NCI-H187 (cell line): ENCODE measurements at places on chromosomes 5 and 9.

DNA sequence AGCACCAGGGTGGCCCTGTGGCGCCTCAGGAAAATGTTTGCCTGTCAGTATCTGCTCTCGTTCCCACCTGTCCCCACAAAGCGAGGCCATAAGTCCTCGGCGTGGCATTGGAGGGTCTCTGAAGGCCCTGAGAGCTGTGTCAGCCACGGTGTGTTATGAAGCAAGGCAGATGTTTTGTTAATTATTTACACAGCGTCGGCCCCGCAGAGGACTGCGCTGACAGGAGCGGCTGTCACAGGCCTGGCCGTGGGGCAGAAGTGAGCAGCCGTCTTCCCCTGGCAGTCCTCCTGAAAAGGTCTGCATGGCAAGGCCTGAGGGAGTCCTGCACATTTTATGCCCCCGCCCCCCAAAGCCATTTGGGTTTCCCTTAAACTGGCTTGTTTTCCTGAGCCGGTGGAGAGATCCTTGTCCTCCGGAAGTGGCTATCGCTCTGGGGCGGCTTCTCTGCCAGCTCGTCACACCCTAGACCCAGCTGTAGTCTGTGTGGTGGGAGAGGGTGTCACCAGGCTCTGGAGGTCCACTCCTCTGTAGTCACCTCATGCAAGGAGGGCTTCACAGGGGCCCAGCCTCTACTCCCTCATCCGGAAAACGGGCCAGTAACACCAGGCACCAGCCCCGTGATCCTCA, 6.2 kb downstream of the NEK6 start:
- no peak for DNase-seq

GRCh38 chr5:95801961-95802360, 20.6 kb downstream of the GLRX start:
- no peak for DNase-seq

- no peak for DNase-seq
These were observed 418.5 kb upstream of the RORB start for GRCh38 chr9:74078647-74079046.

- no peak for DNase-seq
These were observed 9.9 kb downstream of the HSPA9 start for GRCh38 chr5:138565100-138565821.

GRCh38 chr9:36113999-36114398, 22.5 kb upstream of the GLIPR2 start:
- DNase-seq: no peak

GRCh38 chr5:75536694-75537360, 25.1 kb downstream of the POLK start:
- no peak for DNase-seq

GRCh38 chr5:134435560-134435959, 23.9 kb upstream of the CDKN2AIPNL start:
- no peak for DNase-seq

DNA sequence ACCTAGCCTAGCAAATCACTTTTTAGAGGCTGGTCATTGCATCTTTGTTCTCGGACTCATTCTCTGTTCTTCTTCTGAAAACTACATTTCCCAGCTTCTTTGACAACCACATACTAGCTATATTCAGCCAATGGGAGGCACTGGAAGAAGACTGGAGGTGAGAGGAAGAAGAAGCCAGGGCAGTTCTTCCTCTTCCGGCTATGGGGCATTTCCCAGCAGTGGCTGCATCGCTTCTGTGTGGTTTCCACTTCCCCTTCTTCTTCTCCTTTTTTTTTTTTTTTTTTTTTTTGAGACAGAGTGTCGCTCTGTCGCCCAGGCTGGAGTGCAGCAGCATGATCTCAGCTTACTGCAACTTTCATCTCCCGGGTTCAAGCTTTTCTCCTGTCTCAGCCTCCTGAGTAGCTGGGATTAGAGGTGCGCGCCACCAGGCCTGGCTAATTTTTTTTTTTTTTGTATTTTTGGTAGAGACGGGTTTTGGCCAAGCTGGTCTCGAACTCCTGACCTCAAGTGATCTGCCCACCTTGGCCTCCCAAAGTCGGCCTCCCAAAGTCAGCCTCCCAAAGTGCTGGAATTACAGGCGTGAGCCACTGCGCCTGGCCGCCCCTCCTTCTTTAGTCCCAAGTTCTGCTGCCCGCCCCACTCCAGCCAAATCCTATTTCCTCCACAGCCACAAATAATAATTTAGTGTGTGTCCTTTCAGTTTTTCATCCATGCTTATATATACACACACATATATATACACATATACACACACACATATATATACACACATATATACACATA, 6.9 kb upstream of the UBAP1 start:
- DNase-seq: no peak

- DNase-seq: no peak
These were observed 16.3 kb downstream of the IL5 start for GRCh38 chr5:132526974-132527564.
